ENCODE measurements at places on chromosomes 6 and 20.
A peak's percentile ranks its signal among the peaks of the same experiment; 100 is the strongest.

GRCh38 chr20:25487306-25487705 is 79.8 kb downstream of the GINS1 start:
- no peak overlapping the region for H3K4me3 ChIP-seq
- no peaks in the 10 kb centered on the region for H3K36me3 ChIP-seq
- DNase-seq: no peak
- no peaks in the 10 kb centered on the region for H3K4me1 ChIP-seq
- H3K27ac ChIP-seq: no peak overlapping the region
- no peaks in the 10 kb centered on the region for H3K27me3 ChIP-seq

- no peak overlapping the region for H3K4me3 ChIP-seq
- H3K4me1 ChIP-seq: no peaks in the 10 kb centered on the region
- H3K27me3 ChIP-seq: no peaks in the 10 kb centered on the region
- no peaks in the 10 kb centered on the region for H3K36me3 ChIP-seq
These were observed 19.0 kb upstream of the TRDN start for GRCh38 chr6:123655521-123656306.

- no peak for DNase-seq
- no peaks in the 10 kb centered on the region for H3K4me1 ChIP-seq
- H3K27ac ChIP-seq: no peak overlapping the region
- H3K27me3 ChIP-seq: no peaks in the 10 kb centered on the region
- no peaks in the 10 kb centered on the region for H3K36me3 ChIP-seq
- H3K4me3 ChIP-seq: no peak overlapping the region
These were observed 3.1 kb upstream of the SLC17A1 start for GRCh38 chr6:25834950-25835349.

DNA sequence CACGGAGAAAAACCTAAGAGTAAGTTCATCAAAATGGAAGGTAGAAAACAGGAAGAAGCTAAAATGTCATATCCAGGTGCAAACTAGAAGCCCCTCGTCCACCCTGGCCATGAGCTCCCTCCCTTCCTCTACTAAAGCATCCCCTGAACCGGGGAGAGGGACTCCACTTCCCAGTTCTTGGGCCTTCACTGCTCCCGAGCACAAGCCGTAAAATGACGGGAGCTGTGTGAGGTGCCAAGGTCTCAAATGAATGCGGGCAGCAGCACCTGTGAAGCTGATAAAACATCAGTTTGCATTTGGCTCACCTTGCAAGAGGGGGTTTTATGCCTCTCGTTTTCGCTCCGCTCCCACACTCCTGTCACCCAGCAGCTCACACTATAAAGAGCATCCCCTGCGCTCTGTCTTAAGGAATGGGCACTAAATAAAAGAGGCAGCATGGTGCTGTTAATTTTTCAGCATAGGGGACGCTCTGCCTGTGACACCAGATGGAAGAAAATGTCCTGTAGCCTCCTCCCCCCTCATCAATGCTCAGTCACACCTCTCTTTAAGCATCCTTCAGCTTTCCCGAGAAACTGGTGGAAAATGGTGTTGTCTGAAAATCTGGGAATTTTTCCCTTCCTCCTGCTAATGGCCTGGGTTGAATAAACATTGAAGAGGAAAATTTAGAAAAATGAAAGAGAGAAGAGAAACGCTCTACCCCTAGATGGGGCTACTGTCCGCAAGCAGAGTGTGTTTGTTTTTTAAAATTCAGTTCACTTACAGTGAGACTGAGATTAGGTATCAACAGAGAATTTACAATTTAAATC is 563.0 kb upstream of the AGPAT4 start:
- peak; percentile 18 for DNase-seq
- no peaks in the 10 kb centered on the region for H3K27me3 ChIP-seq
- H3K4me1 ChIP-seq: peaks cover 13% of the 10 kb centered on the region
- no peaks in the 10 kb centered on the region for H3K36me3 ChIP-seq
- H3K27ac ChIP-seq: no peak overlapping the region

DNA sequence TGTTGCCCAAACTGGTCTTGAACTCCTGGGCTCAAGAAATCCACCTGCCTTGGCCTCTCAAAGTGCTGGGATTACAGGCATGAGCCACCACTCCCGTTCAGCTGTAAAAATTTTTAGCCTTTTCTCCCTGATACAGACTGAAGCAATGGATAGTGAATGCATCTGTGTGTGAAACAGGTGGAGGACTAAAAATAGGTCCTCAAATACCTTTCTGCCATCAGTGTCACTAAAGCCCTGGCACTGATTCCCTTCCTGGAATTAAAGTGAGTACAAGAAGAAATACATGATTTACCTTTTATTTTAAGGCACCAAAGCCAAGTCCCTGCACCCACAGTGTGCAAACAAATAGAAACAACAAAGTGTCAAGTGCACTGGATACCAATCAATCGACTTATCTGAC is 25.1 kb downstream of the TULP4 start:
- no peak for DNase-seq
- H3K4me1 ChIP-seq: peaks cover 41% of the 10 kb centered on the region
- H3K27me3 ChIP-seq: no peaks in the 10 kb centered on the region
- H3K4me3 ChIP-seq: no peak overlapping the region
- no peaks in the 10 kb centered on the region for H3K36me3 ChIP-seq

DNA sequence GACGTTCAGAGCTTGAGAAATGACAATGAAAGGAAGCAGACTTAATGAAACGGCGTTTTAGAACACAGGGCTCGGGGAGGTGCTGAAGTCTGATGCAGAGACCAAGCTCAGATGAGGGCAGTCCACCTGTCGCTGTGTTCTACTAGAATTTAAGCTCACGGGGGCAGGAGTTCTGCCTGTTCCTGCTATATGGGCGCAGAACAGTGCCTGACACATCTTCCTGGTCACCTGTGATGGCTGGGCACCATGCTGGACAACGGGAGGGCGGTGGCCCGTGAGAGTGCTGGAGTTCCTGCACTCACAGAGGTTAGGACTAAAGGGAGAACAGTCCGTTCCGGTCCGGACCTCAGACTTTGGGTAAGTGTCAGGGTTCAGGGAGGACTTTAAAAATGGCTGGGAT is 130.6 kb downstream of the ERMARD start:
- no peak for DNase-seq
- H3K36me3 ChIP-seq: no peaks in the 10 kb centered on the region
- no peaks in the 10 kb centered on the region for H3K27me3 ChIP-seq
- no peak overlapping the region for H3K4me3 ChIP-seq
- H3K4me1 ChIP-seq: no peaks in the 10 kb centered on the region
- no peak overlapping the region for H3K27ac ChIP-seq

- no peak overlapping the region for H3K27ac ChIP-seq
- no peaks in the 10 kb centered on the region for H3K27me3 ChIP-seq
- no peak for DNase-seq
These were observed 66.7 kb upstream of the TSHZ2 start for GRCh38 chr20:52905241-52905994.

DNA sequence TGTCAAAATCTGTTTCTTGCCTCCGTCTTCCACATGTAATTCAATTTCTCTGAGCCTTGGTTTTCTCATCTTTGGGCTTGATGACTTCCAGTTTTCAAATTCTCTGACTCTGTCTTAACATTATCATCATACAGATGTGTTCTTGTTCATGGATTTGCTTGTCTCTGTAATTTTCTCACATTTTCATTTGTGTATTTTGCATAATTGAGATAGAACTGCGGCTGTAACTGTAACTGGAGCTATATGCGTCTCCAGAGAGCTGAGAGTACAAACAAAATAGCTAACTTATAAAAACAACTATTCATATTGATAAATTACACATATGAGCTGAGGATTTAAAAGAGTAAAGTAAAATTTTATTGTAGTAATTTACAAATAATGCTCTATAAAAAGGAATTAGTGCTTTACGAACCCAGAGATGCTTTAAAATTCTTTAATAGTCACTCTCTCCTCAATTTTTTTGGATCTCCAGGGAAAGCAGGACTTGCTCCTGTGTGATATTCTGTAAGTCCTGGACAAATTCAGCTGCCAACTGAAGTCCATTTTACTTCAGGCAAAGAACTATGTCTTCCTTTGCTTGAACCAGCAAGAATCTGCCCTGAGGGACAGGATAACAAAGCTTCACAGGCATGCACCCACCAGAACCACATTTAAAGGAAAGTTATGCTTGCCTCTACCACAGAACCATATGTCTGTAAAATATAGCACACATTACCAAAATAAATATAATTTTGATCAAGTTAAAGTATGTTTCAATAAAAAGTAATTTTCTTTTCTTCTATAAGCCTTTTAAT is 288.3 kb downstream of the KHDC1L start:
- no peaks in the 10 kb centered on the region for H3K36me3 ChIP-seq
- H3K4me1 ChIP-seq: peaks cover 4% of the 10 kb centered on the region
- no peak overlapping the region for H3K4me3 ChIP-seq
- no peak overlapping the region for H3K27ac ChIP-seq
- H3K27me3 ChIP-seq: no peaks in the 10 kb centered on the region
- no peak for DNase-seq

GRCh38 chr20:57928181-57928967 is 218.6 kb upstream of the PMEPA1 start:
- no peak overlapping the region for H3K27ac ChIP-seq
- H3K36me3 ChIP-seq: no peaks in the 10 kb centered on the region
- H3K4me1 ChIP-seq: peaks cover 9% of the 10 kb centered on the region
- no peak for DNase-seq
- no peaks in the 10 kb centered on the region for H3K27me3 ChIP-seq
- no peak overlapping the region for H3K4me3 ChIP-seq

- DNase-seq: no peak
- no peaks in the 10 kb centered on the region for H3K27me3 ChIP-seq
- no peaks in the 10 kb centered on the region for H3K36me3 ChIP-seq
- peaks cover 4% of the 10 kb centered on the region for H3K4me1 ChIP-seq
These were observed 291.8 kb upstream of the MARCKS start for GRCh38 chr6:113565306-113565705.

DNA sequence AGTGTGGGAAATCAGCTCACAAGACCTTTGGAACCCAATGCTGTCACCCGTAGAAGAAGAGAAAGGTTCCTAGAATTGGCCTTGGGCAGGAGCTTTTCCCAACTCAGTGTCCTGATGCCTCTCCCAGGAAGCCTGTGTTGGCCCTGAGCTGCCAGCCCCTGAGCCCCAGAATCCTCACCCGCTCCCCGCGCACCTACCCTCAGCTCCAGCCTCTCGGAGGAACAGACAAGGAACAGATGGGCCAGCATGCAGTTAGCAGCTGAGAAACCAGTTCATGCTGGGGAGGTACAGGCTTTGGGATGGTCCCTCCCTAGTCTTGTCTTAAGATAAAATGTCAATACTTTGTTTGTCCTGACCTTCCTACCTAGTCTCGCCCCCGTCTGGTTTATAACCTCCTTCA is 121.9 kb upstream of the CDH4 start:
- no peak for DNase-seq
- no peak overlapping the region for H3K4me3 ChIP-seq
- no peaks in the 10 kb centered on the region for H3K36me3 ChIP-seq
- no peaks in the 10 kb centered on the region for H3K4me1 ChIP-seq

DNA sequence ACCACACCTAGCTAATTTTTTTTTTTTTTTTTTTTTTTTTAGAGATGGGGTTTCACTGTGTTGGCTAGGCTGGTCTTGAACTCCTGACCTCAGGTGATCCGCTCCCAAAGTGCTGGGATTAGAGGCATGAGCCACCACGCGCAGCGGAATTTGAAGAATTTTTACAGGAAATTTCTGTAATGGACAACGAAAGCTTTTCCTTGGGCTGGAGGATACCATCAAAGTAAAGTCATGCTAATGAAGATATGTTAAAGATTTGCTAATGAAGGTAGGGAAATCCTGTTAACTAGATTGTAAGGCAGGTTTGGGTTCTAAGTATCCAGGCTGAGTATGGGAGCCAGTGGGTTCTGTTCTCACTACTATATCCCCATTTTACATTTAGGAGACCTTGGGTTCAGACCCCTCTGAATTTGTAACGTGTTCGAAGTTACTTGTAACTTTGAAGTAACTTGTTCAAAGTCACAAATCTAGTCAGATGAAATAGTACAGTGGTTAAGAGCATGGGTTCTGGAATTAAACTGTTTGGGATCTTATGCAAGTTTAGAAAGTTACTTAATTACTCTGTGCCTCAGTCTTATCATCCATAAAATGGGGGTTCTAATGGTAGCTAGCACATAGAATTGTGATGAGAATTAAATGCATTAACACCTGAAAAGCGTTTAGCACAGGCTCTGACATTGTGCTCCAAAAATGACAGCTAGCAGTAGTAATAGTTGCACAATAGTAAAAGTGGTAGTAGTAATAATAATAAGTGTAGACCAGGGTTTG is 123.4 kb upstream of the GPR6 start:
- H3K27ac ChIP-seq: no peak overlapping the region
- no peaks in the 10 kb centered on the region for H3K4me1 ChIP-seq
- H3K36me3 ChIP-seq: no peaks in the 10 kb centered on the region
- no peak for DNase-seq
- no peak overlapping the region for H3K4me3 ChIP-seq

GRCh38 chr6:143823548-143823947 is 19.6 kb upstream of the LTV1 start:
- H3K4me1 ChIP-seq: no peaks in the 10 kb centered on the region
- DNase-seq: no peak
- no peaks in the 10 kb centered on the region for H3K27me3 ChIP-seq
- H3K36me3 ChIP-seq: no peaks in the 10 kb centered on the region
- no peak overlapping the region for H3K27ac ChIP-seq

DNA sequence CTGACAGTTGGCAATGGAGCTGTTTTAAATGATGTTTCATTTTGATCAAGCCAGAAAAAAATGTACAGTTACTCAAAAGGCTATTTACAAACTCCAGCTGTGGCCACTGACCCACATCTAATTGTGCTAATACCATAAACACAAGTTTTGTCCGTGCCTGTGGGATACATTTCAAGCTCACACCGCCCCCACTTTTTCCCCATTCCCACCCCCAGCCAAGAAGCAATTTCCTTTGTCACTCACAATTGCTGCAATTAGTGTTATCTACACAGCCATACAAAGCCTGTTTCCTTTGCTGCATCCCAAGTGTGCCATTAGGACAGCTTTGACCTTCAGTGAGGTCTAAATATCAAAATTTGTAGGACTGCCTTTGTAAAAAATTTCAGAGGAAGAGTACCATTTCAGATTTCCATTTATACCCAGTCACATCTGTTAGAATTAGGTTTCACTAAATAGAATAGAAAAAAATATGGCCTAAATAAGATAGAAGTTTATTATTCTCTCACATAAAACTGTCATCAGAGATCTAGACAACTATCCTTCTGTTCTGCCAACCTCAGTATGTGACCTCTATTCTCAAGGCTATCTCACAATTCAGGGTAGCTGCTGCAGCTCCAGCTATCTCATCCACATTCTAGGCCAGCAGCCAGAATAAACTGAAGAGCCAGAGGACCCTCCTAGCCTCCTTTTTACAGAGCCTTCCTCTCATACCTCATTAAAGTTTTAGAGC is 202.6 kb downstream of the NFATC2 start:
- H3K36me3 ChIP-seq: no peaks in the 10 kb centered on the region
- DNase-seq: no peak
- no peaks in the 10 kb centered on the region for H3K4me1 ChIP-seq
- no peak overlapping the region for H3K27ac ChIP-seq

DNA sequence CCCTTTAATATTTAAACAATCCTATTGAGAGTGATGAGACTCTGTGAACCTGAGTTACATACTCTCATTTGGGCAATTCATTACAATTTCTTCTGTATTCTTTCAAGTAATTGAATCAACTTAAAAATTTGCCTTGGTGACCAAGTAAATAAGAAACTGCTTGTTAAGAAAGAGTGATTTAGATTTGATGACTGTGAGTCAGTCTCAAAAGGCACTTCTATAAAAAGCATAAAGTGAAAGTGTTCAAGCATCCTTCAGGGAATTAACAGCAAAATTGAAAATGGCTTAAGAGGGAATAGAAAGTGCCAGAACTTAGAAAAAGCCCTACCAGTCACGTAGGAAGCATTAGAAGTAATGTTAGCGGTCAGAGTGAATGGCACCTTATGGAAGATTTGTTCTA is 654.7 kb downstream of the EPM2A start:
- DNase-seq: no peak
- H3K4me1 ChIP-seq: no peaks in the 10 kb centered on the region
- no peak overlapping the region for H3K4me3 ChIP-seq
- H3K36me3 ChIP-seq: no peaks in the 10 kb centered on the region
- H3K27me3 ChIP-seq: no peaks in the 10 kb centered on the region
- no peak overlapping the region for H3K27ac ChIP-seq

GRCh38 chr6:2448826-2449571 is 203.6 kb upstream of the GMDS start:
- no peaks in the 10 kb centered on the region for H3K27me3 ChIP-seq
- H3K4me3 ChIP-seq: no peak overlapping the region
- no peak for DNase-seq
